ENCODE measurements at places on chromosomes 2 and 18.

GRCh38 chr2:82857967-82858366 lies 1601.1 kb downstream of the SUCLG1 start:
- DNase-seq, result no peak

GRCh38 chr18:69208545-69208944 lies 192.1 kb upstream of the DOK6 start:
- DNase-seq, result no peak

DNA sequence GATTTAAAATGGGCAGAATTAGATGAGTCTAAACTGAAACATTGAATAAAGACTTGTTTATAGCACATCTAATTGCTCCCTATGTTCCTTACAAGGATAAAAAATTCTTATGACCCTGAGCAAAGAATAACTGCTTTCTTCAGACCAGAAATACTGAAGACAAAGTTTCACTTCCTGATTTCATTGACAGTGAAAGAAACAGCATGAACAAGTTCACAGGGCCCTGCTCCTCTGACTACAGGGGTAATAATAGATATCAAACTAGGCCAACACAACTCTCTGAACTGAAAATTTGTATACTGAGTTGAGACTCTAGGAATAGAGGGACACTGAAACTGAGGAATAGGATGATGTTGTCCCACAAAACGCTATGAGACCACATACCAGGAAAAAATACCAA lies 1383.3 kb upstream of the CDH2 start:
- no peak for DNase-seq

GRCh38 chr2:46086578-46087070 lies 210.6 kb upstream of the EPAS1 start:
- no peak for DNase-seq

DNA sequence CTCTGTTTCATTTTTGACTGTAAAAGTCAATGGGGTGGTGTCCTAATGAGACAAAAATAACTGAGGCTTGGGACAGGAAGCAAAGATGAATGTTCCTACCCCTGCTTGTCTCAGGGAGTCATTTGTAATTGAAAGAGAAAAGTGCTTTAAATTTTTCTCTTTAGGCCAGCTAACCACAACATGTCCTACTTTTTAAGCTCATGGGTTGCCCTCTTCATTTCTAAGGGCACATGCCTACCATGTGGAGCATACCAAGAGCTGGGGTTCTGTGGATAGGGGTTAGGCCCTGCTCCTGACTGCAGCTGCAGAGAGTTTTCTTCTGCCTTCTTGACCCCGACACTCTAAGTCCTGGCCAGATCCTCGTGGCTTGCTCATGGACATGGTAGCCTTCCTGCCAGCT lies 96.8 kb upstream of the ARL4C start:
- peak; percentile 22 for DNase-seq

DNA sequence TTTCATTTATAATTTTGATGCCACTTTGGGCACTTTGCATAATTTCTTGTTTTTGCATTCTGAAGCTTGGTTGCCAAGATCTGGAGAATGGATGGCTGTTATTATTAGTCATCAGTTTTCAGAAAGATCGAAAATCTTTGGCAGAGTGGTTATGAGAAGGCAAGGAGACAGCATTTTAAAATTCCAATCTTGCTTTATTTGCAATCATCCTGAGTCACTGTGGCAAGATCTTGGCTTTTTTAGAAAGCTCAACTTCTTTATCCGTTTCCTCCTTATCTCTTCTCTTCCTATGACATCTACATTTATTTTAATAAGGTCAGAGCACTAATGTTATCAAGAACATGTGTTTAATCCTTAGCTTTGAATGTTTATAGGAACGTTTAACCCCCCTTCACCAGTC lies 31.1 kb upstream of the EIF2AK3 start:
- DNase-seq, result no peak

DNA sequence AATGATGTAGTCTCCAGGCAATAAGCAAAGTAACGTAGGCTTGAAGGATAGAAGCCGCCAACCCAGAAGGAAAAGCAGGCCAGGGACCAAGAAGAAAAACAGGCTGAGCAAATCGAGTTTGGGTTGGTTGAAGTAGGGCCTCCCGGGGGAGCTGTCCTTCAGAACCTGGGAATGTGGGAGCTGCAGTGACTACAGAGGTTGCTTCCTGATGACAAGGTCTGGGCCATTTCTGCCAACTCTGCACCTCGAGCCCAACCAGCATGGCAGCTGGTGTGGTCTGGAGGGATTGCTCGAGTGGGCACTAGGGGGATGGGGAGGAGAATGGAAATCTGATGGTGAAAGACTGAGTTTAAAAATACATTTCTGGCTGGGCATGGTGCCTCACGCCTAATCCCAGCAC lies 14.1 kb downstream of the ACMSD start:
- DNase-seq, result no peak

Data from islet precursor cell (in vitro differentiated cells).